Cardiac muscle cell (in vitro differentiated cells and primary cell): ENCODE measurements at places on chromosomes 16 and 17. TPM values are rescaled to one million over a fixed set of nuclear protein-coding genes. Genes with fewer than 3 reads are reported as not detected.

The PABPN1L gene
- polyA plus RNA-seq, result 0.32 TPM in 1 of 2 replicates, not detected in the other

The STH gene
- not detected in 2 replicates for polyA plus RNA-seq

The ADAD2 gene
- not detected in 2 replicates for polyA plus RNA-seq

The DNAAF8 gene
- 0.07 and 1.2 TPM in 2 replicates for polyA plus RNA-seq

The HELZ gene
- polyA plus RNA-seq, result 27.6 and 38.6 TPM in 2 replicates
